ENCODE measurements at places on chromosomes 3 and 15.

GRCh38 chr3:107992976-107993684, 97.7 kb downstream of the CD47 start:
- no peak for DNase-seq

DNA sequence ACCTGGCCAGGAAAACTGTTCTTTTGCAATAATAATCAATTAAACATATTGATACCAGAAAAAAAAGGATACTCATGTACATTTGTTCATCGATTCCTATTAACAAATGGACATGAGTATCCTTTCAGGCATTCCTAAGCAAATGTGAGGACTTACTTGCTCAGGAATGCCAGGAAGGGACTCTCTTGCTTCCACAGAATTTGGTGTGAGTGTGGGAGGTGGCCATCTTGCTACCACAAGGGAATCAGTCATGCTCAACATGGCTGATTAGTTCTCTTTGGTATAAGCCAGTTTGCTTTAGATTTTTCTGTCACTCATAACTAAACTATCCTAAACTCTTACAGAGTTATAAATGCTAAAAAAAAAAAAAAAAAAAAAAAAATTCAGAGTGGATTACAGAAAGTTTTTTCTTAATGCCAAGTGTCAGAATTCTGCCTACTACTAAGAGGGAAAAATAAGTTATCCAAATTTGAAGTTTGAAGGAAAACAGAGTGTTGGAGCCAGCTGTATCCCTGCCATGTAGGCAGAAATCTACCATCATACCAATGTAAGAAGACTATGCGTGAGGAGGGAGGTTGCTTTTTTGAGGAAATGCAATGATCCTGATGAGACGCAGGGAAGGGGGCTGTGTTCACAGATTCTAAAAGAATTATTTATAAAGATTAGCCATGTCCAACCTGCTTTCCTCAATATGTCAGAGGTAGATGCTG, 98.7 kb downstream of the PLD1 start:
- no peak for DNase-seq

DNA sequence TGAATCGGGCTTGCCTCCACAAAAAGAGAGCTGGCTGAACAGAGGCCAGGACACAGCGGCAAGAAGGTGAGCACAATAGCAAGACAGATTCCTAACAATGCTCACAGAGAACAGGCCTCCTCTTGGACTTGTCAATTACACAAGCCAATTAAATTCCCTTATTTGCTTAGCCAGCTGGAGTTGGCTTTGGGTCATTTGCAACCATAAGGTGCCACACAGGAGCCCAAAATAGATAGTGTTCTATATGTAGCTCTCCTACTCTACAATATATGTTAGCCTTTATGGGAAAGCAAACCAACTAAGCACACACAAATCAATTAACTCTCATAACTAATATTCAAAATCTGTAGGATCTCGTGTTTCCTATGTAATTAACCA, 335.6 kb downstream of the FOXP1 start:
- no peak for DNase-seq

GRCh38 chr3:4029135-4029534, 229.9 kb downstream of the LRRN1 start:
- DNase-seq = no peak

- DNase-seq = no peak
Measured at GRCh38 chr3:112811131-112811884, 35.4 kb downstream of the CD200R1L start.

GRCh38 chr3:63624941-63625560, 27.4 kb upstream of the SNTN start:
- peak; percentile 4 for DNase-seq

GRCh38 chr3:41522612-41523011, 323.3 kb downstream of the CTNNB1 start:
- no peak for DNase-seq

DNA sequence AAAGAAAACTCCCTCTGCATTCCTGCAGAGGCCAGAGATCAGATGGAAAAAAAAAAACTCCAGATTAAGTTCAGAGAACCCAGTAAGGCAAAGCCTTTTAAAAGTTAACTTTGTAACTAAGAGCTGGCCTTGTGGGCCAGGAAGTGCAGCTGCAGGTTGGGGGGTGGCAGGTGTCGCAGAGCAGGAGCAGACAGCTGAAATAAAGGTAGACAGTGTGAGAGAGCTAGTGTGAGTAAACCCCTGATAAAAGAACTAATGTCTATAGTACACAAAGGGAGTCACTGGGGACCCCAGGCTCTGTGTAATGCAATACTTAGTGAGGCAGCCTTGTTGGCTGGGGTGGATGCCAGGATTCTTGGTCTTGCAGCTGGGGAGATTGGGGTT, 42.1 kb downstream of the PPCDC start:
- DNase-seq = no peak

DNA sequence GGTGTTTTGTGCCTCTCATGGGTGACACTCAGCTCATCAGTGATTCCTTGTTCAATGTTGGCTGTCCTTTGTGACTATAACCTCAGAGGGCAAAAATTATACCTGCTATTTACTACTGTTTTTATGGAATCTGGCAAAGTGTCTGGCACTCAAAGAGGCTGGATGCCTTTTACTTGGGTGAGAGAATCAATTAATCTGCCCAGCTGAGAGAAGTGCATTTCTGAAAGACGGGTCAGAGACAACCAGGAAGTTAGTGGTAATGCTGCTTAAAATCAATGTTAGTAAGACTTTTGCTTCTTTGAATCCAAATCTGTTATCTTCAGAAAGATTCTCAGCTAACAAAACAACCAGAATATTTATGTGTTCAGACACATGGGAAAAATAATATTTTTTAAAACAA, 436.2 kb upstream of the SUCLG2 start:
- no peak for DNase-seq

DNA sequence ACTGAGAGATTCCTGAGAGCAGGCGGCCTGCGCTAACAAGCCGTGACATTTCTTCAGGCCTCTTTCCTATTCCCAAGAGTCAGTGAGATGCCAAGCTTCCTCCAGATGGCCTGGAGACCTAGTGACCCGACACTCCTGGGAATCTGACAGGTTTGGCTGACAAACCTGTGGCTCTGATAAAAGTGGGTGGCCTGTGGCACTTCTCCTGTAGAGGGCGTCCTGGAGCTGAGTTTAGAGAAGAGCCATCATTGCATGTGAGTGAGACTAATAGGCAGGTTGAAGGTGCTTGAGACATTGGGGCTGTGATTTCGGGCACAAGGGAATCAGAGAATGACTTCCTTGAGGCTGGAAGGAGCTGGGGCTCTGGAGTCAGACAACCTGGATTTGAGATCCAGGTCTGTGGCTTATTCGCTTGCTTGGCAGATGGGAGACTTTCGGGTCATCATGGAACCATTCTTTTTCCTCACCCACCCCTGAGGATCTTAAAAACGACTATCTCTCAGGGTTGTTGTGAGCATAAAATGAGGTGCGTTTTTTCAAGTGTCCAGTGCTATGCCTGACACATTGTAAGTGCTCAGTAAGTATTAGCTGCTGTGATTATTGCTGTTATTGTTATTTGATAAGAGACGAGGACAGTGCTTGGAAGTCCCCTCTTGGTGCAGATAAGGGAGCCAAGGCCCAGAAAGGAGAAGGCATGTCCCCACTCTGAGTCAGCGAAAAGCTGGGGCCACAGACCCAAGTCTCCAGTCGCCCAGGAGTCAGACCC, 77.2 kb downstream of the SCN10A start:
- no peak for DNase-seq
